ENCODE measurements at places on chromosomes 2 and 18.

DNA sequence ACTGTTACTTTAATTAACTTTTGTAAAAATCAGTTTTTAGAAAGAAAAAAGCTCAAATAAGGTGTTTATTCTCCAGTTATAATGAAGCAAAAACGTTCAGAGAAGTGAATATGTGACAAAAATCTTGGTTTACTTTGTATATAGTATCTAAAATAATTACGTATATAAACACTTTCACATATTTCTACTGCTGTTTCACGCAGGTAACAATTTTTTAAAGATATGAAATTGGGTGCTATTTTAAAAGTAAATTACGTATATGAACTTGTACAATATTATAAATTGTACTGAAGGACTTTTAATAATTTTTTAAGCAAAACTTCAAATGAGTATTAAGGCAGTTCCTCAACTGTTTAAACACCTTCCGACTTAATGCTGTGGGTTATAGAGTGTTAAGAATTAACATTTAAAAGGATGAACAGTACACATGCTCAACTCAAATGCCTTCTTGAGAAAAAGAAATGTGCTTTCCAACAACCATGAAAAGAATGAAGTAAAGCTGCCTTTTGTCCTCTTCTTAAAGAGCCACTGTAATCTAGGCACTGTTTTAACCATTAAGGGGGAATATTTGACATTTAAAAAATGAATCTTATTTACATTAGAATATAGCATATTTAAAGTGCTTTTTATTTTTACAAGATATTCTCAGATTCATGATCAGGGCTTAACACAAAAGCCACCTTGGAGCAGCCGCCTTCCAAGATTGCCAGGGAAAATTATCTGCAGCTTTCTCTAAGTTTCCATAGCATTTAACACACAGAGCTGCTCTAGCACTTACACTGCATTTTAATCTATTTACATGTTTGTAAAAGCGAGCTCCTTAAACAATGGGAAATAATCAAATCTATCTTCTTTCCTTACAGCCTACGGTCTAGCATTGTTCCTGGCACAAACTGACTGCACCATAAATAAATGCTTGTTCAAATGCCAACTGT is 56.5 kb upstream of the CDKL4 start:
- no peak for DNase-seq

GRCh38 chr2:159895258-159896065 is 97.5 kb upstream of the CD302 start:
- no peak for DNase-seq

- DNase-seq: no peak
Measured at GRCh38 chr18:63994783-63995399, 25.0 kb downstream of the SERPINB8 start.

GRCh38 chr18:13544953-13545352 is 181.4 kb downstream of the FAM210A start:
- DNase-seq: no peak

DNA sequence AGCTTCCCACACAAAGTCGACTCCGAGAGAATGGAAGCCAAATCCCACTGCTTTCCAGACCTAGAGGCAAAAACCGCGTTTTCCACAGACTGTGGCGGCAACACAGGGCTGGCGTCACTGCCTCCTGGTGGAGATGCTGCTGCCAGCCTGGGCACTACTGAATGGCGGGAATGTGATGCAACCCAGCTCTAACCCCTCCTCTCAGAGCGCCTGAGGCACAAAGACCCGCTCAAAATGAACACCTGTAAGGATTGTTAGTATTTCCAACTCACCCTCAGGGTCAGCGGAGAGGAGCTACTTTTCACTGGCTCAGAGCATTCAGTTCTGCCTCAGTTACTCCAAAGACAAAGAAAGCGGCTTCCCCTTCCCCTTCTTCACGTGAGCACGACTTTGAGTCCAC is 548.0 kb upstream of the SALL3 start:
- no peak for DNase-seq

GRCh38 chr2:145185696-145186095 is 665.8 kb upstream of the ZEB2 start:
- no peak for DNase-seq

DNA sequence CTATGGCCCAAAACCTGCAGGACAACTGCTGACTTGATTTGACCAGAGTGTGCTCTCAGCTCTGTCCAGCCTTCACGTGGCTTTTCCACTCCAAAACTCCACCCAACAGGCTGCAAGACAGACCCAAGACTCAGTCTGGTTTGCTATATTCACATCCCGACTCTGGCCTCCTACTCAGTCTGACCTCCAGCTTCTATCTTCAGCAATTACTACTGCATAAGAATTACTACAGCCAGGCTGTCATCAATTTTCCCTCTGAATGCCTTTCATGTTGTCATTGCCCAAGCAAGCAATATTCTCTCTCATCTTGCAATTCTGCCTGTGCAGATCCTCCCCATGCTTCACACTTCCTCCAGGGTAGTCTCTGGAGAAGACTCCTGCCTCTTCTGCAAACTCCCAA is 53.6 kb upstream of the GYPC start:
- no peak for DNase-seq

DNA sequence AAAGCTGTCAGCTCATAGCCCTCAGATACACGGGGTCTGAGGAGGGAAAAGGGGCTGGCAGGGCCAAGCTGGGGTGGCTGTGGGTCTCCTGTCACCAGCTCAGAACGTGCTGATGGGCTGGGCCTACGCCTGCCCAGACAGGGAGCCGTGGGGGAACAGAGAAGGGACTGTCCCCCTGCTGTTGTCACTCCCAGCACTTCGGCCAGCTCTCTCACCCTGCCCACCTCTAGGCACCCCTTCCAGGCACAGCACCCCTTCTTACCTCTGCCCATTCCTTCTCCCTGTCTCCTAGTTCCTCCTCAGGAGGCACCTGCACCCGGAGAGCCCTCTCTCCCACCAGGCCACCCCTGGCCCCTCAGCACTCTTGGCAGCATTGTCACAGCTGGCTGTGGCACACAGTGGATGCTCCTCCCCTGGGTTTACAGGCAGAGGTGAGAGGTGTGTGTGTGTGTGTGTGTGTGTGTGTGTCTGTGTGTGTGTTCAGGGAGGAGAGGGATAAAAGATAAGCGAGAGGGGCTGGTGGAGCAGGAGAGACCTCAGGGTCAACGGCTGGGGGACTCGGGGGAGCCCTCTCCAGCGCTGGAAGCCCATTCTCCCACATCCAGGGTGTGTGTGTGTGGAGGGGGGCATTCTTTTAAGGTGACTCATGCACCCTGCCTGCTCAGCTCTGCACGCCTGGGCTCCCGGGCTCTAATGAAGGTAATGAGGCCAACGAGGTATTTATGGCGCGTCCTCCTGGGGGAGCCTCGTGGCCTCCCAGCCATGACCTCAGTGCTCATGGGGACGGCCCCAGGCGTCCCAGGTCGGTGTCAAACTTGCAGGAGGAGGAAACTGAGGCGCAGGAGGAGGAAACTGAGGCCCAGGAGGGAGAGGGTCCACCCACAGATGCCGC is 66.1 kb upstream of the SMAD7 start:
- no peak for DNase-seq

DNA sequence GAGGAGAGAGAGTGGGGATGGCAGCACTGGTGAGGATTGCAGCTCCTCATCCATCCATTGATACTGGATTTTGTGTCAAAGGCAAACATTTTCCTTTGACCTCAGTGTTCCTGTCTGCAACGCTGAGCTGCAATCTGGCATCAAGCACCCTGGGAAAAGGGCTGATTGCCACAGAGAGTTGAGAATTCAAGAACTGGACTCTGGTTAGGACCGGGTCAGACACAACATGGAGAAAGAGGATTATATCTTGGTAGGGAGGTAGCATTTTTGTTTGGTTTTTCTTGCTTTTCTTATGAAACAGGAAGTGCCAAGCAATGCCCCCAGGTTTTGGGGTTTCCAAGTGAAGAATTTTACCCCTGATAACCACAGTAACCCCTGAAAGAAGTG is 81.9 kb upstream of the PKDCC start:
- DNase-seq: no peak

GRCh38 chr2:37833423-37833822 is 91.7 kb upstream of the RMDN2 start:
- DNase-seq: no peak

GRCh38 chr2:120303177-120303576 is 42.8 kb upstream of the INHBB start:
- no peak for DNase-seq

DNA sequence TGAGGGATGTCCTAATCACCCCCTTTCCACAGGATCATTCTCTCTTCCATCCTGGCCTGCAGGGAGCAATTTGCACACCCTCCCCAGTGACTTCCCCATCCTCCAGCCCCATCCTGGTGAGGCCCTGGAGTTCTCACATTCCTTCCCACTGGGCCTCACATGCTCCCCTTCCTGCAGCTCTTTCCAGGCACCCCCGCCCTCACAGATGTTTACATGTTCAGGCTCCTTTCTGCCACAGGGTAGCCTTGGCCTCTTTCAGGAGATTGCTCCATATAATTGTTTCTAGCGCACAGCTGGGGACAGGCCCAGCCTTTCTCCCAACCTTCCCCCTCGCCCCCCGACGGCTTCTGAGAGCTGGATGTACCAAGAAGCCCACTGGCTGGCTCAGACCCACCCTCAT is 288.4 kb upstream of the TRIB2 start:
- no peak for DNase-seq

GRCh38 chr2:121297217-121297830 is 12.3 kb upstream of the TFCP2L1 start:
- DNase-seq: no peak

DNA sequence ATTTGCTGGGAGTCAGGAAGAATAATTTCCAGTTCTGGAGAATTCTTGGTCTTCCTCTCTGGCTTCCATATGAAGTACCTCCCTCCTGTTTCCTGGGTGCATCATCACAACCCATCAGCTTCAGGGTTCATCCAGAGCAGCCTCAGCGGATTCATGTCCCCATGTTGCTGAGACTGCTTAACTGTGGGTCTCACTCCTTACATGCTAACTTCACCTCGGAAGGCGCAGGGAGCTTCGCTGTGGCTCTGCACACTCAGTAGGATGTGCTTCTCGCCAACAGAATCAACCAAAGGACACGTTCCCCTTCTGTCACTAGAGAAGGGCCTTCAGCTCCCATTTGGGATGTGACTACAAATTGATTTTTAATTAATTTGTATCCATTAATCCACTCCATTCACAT is 24.2 kb downstream of the FBLN7 start:
- DNase-seq: no peak

GRCh38 chr18:70456376-70456775 is 167.5 kb downstream of the SOCS6 start:
- DNase-seq: no peak

DNA sequence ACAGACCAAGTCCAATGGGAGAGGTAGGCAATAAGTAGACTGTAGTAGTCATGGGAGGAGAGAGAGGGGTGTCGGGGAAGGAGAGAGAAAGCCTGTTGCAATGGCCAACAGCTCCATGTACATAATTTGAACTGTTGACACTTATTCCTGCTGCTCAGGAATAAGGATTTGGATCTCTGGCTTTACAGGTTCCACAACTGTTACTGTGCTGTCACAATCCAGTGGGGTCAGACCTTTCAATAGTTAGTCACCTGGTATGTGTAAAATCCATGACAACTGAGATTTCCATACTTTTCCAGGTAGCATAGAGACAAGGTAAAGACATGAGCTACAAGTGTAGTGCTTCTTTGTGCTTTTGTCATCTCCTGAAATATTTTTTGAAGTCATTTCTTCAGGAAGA is 47.5 kb upstream of the RIOK3 start:
- DNase-seq: no peak

DNA sequence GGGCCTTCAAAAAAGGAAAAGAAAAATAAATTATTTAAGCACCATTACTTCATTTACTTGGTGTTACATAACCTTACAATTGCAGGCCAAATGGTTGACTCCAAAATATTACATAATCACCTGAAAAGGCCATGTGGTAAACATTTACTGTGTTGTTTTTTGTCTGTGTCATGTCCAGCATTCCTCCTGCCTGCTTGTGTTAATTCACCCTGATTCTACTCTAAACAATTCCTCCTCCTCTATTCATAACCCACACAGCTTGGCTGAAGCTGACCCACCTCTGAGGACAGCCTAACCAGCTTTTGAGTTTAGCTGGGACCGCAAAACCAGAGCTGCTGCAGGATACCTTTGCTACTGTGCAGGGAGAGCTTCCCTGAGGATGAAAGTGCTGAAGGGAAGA is 35.4 kb downstream of the TMX3 start:
- no peak for DNase-seq

DNA sequence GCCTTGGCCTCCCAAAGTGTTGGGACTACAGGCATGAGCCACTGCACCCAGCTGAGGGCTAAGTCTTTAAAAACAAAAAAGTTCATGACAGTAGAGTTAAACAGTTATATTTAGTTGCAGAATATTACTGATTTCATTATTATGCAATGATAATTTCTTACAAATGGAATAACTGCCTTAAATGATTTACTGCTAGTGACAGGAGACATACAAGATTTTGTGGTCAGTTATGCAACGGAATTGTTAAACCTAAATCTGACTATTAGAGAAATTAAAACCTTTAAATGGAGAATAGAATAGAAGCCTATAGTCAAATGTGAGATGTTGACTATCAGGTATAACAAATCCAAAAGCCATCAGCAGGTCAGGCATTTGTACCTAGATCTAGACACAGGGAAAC is 10.3 kb upstream of the DNAJC10 start:
- DNase-seq: no peak
